ENCODE measurements at places on chromosomes 2 and 18. TPM values are rescaled to one million over a fixed set of nuclear protein-coding genes. Genes with fewer than 3 reads are reported as not detected.
A peak's percentile ranks its signal among the peaks of the same experiment; 100 is the strongest.

The SLC5A7 gene
- polyA plus RNA-seq: 0.04 TPM

The DSG2 gene
- 8.2 TPM for polyA plus RNA-seq

The GYPC gene
- polyA plus RNA-seq: 146 TPM

The ANKAR gene
- polyA plus RNA-seq: 5.6 TPM

The UGT1A7 gene
- polyA plus RNA-seq: 0.01 TPM

The DPYSL5 gene
- 0.01 TPM for polyA plus RNA-seq

DNA sequence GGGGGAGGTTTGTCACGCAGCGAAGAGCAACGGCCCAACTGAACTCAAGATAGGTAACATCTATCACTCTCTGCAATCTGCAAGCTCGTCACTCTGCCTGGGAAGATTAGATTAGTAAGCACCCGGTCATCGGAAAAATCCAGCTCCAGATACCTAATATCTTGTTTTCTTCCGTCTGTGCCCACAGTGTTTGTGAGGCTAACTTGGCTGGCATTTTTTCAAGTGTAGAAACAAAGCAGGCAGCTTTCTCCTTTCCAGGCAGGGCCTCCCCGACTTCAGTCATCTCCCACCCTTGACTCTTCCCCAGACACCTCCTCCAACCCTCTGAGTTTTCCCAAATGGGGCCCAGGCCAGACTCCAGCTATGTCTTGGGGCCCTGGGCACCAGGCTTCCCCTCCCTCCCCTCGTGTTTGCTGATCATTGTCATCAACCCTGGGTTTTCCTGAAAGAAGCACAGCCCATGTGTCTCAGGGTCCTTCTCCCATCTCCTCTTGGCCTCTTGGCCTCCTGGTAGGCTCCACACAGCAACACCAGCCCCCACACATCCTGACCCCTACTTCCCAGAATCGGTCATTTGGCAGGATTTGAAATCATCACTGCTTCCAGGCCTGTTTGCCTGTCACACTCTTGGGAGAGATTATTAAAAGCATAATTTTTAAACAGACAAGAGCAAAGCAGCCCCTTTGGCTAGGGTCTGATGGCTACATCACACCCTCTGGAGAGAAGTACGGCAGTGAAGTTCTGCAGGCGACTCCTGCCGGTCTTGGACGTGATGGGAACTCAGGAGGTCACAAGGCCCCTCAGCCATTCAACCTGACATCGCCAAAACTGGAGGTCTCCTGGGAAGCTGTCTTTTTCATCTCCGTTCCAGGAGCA lies 144.9 kb upstream of the ID2 start:
- H3K27ac ChIP-seq: peak overlapping the region; percentile 88
- no peak for DNase-seq
- no peaks in the 10 kb centered on the region for H3K36me3 ChIP-seq
- no peak overlapping the region for H3K4me3 ChIP-seq

- no peak overlapping the region for H3K4me3 ChIP-seq
- H3K27me3 ChIP-seq: no peaks in the 10 kb centered on the region
- no peak for DNase-seq
- H3K27ac ChIP-seq: no peak overlapping the region
These were observed 266.3 kb upstream of the SLC14A2 start for GRCh38 chr18:45349019-45349418.

DNA sequence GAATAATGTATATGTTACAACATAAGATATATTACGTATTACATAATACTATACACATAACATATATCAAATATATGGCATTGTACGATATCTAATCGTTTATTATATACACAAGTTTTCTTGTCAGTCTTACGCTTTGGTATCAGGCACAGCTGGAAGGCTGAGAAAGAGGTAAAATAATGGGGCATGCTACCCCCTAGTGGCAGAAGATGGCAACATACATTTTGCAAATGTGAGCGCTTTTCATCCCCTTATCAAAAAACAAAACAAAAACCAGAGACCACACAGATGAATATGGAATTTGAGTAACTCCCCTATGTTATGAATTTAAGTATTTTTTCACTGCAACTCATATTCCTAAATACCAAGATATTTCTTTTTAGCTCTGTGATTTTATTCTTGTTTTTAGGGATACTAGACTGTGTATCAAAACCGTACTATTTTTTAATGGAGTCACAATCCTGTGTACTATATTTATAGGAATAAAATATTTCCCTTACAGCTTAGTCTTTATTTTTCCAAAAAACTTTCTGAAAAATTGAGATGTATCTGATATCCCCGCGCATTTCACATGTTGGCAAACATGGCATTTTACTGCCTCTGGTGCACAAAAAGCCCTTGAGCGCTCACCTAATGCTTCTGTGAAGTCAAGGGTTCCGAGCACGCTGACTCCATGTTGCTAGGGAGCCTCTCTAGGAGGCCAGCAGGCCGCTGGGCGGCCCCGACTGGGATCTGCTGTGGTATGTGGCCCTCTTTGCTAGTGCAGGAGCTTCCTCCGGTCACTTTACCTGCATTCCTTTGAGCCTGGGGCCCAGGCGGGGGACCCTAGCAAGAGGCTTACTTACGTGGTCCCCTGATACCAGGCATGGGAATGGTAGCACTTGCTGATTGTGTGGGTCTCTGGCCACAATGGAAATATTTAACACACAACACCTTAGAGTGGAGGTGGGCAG lies 62.5 kb downstream of the SLC4A3 start:
- peaks cover 17% of the 10 kb centered on the region for H3K4me1 ChIP-seq
- no peak overlapping the region for H3K4me3 ChIP-seq
- H3K27me3 ChIP-seq: no peaks in the 10 kb centered on the region
- peak overlapping the region; percentile 62 for H3K27ac ChIP-seq

GRCh38 chr18:22667616-22668422 lies 250.1 kb upstream of the CTAGE1 start:
- no peaks in the 10 kb centered on the region for H3K27me3 ChIP-seq
- no peak for DNase-seq
- H3K36me3 ChIP-seq: no peaks in the 10 kb centered on the region
- H3K4me3 ChIP-seq: no peak overlapping the region
- H3K4me1 ChIP-seq: peaks cover 3% of the 10 kb centered on the region
- no peak overlapping the region for H3K27ac ChIP-seq

- peaks cover 4% of the 10 kb centered on the region for H3K27me3 ChIP-seq
- no peak for DNase-seq
- H3K4me3 ChIP-seq: no peak overlapping the region
- no peaks in the 10 kb centered on the region for H3K4me1 ChIP-seq
- no peak overlapping the region for H3K27ac ChIP-seq
These were observed 51.5 kb downstream of the KLHL29 start for GRCh38 chr2:23436346-23437098.

DNA sequence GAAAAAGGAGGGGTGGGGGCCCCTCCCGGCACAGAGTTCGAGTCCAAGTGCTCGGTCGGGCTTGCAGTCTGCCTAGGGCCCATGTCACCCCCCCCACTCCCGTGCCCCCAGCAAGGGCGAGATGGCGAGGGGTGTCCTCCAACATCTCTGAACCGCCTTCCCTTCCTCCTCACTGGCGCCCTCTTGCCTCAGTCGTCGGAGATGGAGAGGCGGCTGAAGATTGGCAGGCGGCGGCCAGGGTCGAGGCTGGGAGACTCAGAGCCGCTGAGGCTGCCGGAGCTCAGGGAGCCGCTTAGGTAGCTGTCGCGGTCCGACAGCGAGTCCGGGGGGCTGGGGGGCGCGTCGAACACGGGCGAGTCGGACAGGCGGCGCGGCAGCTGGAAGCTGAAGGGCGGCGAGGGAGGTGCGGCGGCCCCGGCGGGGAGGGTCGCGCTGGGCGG lies 2.3 kb downstream of the ZFP36L2 start:
- H3K4me3 ChIP-seq: peak overlapping the region; percentile 92
- H3K27me3 ChIP-seq: no peaks in the 10 kb centered on the region
- peak overlapping the region; percentile 99 for H3K27ac ChIP-seq
- peak; percentile 74 for DNase-seq
- H3K4me1 ChIP-seq: peaks cover 56% of the 10 kb centered on the region

DNA sequence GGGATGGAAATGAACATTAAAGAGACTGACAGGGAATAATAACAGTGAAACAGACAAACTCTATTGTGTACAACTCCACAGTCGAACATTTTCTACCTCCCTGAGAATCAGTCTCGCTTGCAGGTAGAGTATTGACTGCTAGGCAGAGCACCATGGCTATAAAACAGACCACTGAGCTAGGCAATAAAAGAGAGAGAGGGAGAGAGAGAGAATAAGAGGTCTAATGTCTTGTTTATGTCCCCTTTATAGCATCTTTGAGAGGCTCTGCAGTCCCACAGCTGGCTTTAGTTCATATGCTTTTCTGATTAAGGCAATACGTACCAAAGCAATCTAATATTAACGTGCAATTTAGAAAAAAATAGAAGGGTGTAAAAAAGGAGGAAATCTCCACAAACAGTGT lies 652.6 kb downstream of the NRXN1 start:
- no peaks in the 10 kb centered on the region for H3K4me1 ChIP-seq
- no peaks in the 10 kb centered on the region for H3K36me3 ChIP-seq
- H3K4me3 ChIP-seq: no peak overlapping the region
- H3K27ac ChIP-seq: no peak overlapping the region

DNA sequence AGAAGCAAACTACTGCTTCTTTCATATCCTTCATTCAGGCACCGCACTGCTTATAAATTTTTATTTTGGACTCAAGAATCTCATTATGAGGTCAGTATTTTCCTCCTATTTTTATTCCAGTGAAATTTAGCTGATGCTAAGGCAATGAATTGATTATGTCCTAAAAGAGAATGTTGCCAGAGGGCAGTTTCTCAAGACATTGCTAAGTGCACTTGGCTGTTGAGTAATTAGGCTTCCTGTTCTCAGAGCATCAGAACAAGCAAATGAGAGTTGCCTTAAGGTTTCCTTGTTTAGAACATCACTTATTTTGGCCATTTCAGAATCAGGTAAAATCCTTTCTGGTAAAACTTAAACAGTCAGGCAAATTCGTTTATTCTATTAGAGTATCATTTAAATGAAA lies 548.6 kb upstream of the ZEB2 start:
- H3K27me3 ChIP-seq: no peaks in the 10 kb centered on the region
- no peaks in the 10 kb centered on the region for H3K36me3 ChIP-seq
- DNase-seq: no peak
- peaks cover 24% of the 10 kb centered on the region for H3K4me1 ChIP-seq
- no peak overlapping the region for H3K4me3 ChIP-seq
- no peak overlapping the region for H3K27ac ChIP-seq

DNA sequence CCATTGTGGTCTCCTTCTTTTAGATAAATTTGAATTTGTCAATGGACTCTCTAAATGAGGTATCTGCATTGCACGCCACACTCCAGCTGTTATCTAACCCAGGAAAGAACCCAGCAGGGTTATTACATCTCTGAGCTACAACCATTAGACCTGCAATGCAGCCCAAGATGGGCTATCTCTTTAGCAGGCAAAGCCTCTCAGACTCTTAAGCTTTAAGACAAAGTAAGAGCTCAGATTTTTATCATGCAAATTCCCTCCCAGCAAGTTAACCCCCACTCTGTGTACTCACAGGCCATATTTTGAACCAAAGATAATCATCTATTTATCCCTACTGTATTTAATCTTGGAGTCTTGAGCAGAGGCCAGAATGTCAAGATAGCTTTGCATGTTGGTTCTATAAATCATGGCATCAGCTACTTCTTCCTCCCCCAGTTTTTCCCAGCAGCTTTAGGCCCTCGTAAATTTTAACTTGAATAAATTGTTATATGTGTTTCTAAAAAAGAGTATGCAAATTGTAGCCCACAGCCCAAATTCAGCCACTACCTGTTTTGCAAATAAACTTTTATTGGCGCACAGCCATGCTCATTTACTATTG lies 273.7 kb upstream of the PKDCC start:
- H3K36me3 ChIP-seq: no peaks in the 10 kb centered on the region
- no peak overlapping the region for H3K4me3 ChIP-seq
- peaks cover 5% of the 10 kb centered on the region for H3K27me3 ChIP-seq
- no peak overlapping the region for H3K27ac ChIP-seq
- DNase-seq: no peak
- no peaks in the 10 kb centered on the region for H3K4me1 ChIP-seq

- no peak for DNase-seq
- H3K27me3 ChIP-seq: peaks cover 6% of the 10 kb centered on the region
- H3K4me1 ChIP-seq: no peaks in the 10 kb centered on the region
- H3K4me3 ChIP-seq: no peak overlapping the region
- no peaks in the 10 kb centered on the region for H3K36me3 ChIP-seq
- no peak overlapping the region for H3K27ac ChIP-seq
These were observed 102.4 kb upstream of the TPO start for GRCh38 chr2:1310866-1311265.

- H3K36me3 ChIP-seq: no peaks in the 10 kb centered on the region
- no peaks in the 10 kb centered on the region for H3K4me1 ChIP-seq
- H3K4me3 ChIP-seq: no peak overlapping the region
- no peak for DNase-seq
- no peaks in the 10 kb centered on the region for H3K27me3 ChIP-seq
- no peak overlapping the region for H3K27ac ChIP-seq
These were observed 37.2 kb downstream of the STEAP3 start for GRCh38 chr2:119260646-119261492.

DNA sequence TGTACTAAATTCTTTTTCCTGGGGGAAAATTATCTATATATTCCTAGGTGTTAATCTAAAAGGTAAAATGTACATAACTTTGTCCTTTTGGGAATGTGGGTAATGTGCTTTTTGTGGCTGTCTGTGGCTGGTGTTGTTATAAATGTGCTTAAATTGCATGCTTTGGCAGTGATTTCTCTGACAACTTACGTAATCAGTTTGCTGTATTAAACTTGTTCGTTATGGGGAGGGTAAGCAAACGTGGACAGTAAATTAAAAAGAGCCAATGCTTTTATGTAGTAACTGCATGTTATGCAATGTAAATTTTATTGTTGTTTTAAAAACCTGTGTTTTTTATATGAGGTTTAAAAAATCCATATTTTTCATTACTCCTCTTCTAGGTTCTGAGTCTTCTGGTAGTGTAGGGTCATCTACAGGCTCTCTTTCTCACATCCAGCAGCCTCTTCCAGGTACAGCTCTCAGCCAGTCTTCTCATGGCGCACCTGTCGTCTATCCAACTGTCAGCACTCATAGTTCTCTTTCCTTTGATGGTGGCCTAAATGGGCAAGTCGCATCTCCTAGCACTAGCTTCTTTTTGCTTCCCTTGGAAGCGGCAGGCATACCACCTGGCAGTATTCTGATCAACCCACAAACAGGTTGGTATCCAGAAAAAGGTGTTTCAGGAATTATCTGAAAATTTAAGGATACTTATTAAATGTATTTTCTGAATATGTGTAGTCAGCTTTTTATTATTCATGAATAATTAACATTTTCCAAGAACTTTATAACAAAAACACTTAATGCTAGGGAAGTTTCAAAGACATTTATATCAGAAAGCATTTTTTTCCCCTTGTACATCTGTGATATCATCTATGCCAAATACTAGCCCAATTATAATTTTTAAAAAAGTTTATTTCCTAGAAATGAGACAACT lies 100.2 kb upstream of the UBXN4 start:
- H3K4me1 ChIP-seq: no peaks in the 10 kb centered on the region
- no peak overlapping the region for H3K4me3 ChIP-seq
- no peak for DNase-seq
- H3K36me3 ChIP-seq: no peaks in the 10 kb centered on the region
